ENCODE measurements at places on chromosomes 7 and 10.

DNA sequence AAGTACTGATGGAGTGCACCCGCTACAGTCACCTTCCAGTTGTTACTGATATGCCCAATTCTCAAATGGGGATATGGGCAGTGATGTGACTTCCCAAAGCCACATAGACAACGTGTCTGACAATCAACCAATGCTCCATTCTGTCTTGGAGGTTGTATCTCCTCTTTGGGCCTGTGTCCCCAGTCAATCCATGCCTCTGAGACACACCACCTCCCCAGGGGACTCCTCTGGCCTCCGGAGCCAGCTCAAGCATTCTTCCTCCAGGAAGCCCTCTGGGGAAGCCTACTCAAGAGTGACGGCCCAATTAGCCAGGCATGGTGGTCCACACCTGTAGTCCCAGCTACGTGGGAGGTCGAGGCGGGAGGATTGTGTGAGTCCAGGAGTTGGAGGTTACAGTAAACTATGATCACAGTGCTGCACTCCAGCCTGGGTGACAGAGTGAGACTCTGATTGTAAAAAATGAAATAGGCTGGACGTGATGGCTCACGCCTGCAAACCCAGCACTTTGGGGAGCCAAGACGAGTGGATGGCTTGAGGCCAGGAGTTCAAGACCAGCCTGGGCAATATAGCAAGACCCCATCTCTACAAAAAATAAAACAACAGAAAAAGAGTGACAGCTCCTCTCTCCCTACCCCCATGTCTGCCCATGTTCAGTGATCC, 99.5 kb upstream of the TNRC18 start:
- DNase-seq = no peak

- DNase-seq = no peak
Measured at GRCh38 chr10:50563906-50564305, 59.9 kb downstream of the SGMS1 start.

- no peak for DNase-seq
Measured at GRCh38 chr10:53638006-53638405, 865.4 kb upstream of the MBL2 start.

DNA sequence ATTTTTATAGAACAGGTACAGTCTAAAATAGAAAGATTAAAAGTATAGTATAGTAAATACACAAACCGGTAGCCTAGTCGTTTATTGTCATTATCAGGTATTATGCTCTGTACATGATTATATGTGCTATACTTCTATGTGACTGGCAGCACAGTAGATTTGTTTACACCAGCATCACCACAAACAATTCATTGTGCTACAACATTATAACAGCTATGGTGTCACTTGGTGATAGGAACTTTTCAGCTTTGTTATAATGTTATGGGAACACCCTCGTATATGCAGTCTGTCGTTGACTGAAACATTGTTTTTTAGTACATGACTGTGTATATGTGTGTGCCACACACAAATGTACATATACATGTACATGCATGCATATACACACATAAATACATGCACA, 19.1 kb downstream of the ZNF365 start:
- DNase-seq = no peak

- DNase-seq = no peak
Measured at GRCh38 chr7:44162179-44162578, 21.0 kb upstream of the MYL7 start.

DNA sequence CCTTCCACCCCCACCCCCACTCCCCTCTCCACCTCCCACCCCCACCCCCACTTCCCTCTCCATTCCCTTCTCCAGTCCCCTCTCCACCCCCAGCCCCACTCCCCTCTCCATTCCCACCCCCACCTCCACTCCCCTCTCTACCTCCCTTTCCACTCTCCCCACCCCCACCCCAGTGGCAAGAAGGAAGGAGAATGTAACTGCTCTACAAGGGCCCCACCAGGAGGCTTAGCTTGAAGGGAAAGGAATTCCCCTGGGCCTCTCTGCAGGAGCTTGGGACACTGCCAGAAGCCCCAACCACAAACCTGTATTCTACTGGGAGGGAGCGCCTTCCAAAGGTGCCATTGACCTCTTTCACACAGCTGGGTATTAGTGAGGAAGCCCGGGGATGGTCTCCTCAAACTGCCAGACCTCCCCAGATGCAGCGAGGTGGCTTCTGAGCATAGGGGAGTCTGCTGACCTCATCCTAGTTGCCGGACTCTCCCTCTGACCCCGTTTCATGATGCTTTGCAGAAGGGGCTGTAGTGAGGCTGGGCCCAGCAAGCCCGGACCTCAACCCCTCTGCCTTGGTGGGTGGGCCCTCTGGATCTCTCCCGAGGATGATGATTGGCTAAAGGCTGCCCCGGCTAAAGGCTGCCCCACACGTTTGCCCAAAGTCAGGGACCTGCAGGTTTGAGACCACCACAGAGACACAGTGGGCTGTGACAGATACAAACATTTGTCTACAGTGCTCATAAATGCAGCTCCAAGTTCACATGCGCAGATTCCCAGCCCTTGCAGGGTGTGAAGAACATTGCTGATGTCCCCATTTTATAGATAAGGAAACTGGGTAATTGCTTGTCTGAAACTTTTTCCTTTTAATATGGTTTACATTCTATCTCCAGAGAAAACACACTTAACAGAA, 2.9 kb downstream of the DEPP1 start:
- DNase-seq = no peak

DNA sequence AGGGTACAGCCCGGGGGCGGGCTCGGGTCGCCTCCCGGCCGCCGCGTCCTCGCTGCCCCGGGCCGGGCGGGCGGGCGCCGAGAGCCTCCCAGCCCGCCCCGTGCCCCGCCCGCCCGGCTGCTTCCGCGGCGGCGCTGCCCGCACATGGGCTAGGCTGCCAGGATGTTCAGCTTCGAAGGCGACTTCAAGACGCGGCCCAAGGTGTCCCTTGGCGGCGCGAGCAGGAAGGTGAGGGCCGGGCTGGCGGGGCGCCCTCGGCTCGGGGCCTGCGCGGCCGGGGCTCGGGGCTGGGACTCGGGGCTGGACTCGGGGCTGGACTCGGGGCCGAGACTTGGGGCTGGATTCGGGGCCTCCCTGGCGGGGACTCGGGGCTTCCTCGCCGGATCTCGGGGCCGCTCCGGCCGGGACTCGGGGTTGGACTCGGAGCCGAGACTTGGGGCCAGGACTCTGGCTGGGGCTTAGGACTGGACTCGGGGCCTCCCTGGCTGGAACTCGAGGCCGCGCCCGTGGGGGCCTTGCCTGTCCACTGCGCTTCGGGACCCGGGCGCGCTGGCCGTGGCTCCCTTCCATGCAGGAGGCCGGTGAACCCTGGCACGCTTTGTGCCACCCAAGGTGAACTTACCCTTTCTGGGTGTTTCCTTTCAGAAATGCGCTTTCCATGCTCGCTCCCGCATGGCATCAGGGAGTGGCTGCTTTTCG, 534 bp downstream of the UBE3C start:
- DNase-seq = no peak

DNA sequence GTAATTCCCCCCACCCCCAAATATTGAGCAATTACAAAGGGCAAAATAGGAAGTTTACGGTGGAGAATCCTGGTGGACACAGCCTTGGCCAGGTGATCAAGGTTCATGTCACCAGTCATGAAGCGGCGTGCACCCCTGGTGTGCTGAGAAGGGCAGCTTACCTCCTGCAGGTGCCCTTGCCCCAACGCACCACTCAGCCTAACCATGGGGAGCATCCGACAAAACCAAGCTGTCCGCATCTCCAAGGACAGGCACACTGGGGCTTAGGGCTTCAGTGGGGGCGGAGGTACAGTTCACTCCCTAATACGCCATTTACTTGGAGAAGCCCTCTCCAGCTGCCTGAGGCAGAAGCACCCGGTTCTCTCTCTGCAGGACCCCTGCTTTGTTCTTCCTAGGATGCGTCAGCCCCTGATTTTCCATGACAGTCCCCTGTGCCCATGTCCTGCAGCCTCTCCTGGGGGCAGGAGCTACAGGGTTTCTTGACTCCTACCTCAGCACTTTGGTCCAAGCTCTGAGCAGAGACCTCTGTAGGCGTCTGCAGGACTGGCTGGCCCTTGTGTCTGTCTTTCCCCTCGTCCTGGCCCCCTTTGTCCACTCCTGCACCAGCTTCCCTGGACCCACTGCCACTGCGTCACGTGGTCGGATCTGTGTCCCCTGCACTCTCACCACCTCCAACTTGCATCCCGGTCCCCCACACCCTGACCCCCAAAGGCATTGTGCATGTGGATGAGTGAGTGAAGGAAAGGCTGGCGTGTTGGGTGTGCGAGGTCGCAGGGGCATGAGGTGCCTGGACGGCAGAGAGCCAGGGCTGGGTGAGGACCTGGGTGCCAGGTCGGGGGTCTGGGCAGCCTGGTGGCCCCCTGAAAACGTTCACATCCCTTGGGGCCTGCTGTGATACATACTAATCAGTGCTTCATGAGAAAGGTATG, 113.7 kb downstream of the LHPP start:
- DNase-seq = no peak

- no peak for DNase-seq
Measured at GRCh38 chr7:46566097-46566774, 645.2 kb upstream of the IGFBP3 start.

GRCh38 chr10:85848756-85849155, 517.8 kb downstream of the GRID1 start:
- no peak for DNase-seq

All from esophagus squamous epithelium (tissue), 5 donors.